ENCODE measurements at places on chromosomes 4 and X.

GRCh38 chrX:68923147-68923546 is 94.3 kb downstream of the EFNB1 start:
- no peak for DNase-seq

- no peak for DNase-seq
Observed at GRCh38 chr4:95429416-95429815, 119.4 kb downstream of the UNC5C start.

- no peak for DNase-seq
Observed at GRCh38 chr4:79212311-79212710, 113.5 kb downstream of the NAA11 start.

DNA sequence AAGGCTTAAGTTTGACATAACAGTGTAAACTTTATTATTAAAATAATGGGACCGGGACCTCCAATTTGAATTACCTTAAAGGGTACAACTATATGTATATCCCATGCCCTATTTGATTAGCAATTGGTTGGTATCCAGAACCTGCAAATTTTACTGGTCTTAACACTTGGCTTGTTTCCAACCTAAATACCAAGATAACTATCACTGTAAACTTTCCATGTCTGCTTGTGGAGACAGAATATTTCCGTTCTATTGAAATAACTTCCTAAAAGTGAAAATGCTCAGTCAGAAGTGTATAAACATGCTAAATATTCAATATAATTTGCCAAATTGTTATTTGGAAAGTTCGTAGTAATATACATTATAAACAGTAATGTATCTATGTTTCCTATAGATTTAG is 154.0 kb downstream of the TMEM47 start:
- DNase-seq = no peak

- DNase-seq = no peak
Observed at GRCh38 chrX:64894454-64895038, 81.7 kb downstream of the ZC4H2 start.

- DNase-seq = no peak
Observed at GRCh38 chr4:77225022-77225421, 68.0 kb downstream of the CCNG2 start.

DNA sequence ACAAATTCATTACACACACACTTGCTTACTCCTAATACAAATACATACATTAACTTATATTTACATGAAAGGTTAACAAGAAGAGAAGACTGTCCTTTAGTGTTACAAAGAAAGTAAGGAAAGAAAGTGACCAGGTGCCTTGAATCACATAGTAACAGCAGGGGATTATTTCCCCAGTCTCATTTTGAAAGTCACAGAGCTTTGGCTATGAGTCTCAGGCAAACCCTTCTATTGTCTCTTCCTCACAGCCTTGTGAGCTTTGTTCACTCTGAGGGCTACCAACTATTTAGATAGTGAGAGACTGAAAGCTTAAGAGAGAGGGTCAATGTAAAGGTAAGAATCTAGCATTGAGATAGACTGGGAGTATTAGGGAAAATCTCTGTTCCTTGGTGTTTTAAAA is 161.6 kb downstream of the NPNT start:
- DNase-seq = no peak

DNA sequence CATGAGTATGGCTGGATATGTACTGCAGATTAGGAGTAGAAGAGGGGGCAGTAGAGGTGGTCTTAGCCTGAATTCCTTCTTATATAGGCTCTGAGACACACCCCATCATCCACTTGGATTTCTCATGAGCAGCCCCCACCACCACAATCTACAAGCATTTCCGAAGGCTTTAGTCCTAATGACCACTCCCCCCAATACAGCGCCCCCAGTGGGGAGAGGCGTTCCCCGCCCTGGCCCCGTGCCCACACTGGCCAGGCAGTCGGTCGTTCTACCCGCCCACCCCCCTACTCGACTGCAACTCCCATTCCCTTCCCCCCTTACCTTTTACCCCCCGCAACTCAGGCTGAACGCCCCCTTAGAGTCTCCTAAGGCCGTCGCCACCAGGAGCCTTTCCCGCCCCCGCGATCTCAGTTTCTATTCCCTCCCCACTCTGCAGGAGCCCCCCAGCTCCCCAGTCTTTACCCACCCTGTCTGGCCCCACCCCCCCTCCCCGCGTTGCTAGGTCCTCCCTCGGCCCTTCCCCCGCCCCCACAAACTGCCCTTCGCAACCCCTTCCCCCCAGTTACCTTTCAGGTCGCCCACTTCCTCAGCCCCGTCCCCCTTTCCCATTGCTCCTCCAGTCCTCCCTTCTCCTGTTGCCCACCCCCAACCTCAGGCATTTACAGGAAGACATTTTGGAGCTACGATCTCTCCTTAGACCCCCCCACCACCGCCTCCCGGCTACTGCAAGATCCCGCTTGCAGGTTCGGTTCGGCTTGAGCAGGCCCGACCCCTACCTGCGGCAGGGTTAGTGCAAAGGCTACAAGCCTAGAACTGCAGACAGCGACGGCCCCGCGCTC is 468 bp downstream of the ZMYM3 start:
- DNase-seq = peak; percentile 51

- no peak for DNase-seq
Observed at GRCh38 chr4:24778464-24779225, 16.7 kb upstream of the SOD3 start.

- DNase-seq = no peak
Observed at GRCh38 chr4:58064653-58065052, 954.5 kb upstream of the IGFBP7 start.

- no peak for DNase-seq
Observed at GRCh38 chr4:31548823-31549222, 828.7 kb downstream of the PCDH7 start.

DNA sequence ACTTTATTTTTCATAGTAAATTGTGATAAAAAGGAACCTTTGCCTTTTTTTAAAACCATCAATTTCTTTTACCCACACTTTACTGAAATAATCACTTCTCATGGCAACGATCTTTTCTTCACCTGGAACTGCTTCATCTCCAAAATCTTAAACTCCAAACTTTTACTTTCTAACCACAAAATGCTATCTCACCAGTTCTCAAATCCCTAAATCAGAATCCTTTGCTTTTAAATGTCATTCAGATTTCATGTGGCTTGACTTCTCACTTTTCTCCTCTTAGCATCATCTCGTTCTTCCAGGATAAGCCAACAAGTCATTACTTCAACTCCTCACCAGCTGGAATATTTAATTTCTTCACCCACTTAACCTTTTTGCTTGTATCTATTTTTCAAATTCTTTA is 284.3 kb upstream of the RASGEF1B start:
- no peak for DNase-seq

GRCh38 chrX:120147537-120147936 is 10.9 kb upstream of the RHOXF2 start:
- DNase-seq = no peak

DNA sequence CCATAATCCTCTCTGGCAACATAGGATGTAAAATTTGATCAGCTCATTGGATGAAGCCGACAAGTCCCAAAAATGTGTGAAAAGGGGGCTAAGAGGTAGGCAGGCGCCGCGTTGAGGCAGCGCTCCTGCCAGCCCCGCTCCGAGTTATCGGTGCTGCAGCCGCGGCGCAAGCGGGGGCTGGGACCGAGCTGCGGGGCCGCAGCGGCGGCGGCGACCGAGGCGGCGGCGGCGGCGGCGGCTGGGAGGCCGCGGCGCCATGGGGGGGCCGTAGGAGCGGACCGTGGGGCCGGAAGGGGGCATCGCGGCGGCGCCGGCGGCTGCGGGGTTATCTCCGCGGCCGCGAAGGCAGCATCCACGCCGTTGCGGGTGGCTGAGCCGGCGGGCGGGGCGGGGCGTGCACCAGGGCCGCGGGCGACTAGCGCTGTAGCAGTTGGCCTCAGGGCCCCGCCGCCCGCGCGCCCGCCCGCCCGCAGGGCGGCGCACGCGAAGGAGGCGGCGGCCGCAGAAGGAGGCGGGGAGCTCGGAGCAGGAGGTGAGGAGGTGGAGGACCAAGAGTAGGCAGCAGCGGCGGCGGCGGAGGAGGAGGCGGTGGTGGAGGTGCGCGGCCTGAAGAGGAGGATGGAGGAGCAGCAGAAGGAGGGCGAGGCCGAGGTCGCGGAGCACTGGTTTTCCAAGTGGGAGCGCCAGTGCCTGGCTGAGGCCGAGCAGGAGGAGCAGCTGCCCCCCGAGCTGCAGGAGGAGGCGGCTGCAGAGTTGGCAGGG is 126.0 kb upstream of the CXorf66 start:
- DNase-seq = no peak

DNA sequence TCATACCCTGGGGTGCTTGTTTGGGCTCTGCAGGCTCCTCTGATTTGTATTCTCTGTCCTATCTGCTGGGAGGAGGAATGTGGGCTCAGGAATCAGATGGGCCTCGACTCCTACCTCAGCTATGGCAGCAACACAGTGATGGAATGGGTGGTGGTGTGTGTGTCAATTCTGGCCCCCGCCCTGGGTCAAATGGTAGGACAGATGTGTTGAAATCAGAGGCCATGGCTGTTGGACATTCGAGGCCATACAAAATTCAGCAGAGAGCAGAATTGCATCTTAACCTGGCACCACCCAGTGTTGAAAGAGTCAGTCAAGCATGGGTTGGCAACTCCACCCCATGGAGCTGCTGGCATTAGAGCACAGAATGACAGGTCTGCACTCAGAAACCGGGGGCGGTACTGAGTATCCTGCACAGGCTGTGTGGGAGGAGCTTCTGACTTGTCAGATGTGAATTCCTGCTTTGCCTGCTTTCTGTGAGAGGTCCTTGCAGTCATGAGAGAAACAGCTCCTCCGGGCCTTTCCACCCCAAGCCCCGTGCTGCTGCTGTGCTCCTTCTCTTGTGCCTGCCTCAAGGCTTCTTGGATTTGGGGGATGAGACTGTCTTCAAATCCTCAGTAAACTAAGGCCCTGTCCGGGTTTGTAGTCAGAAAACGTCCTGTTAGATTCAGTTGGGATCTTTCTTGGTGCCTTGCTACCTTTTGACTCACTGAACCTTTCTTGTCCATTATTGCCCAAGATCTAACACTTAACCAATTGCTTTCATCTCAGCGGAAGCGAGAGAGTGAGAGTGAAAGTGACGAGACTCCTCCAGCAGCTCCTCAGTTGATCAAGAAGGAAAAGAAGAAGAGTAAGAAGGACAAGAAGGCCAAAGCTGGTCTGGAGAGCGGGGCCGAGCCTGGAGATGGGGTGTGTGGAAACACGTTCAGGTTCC is 13.0 kb downstream of the DKC1 start:
- no peak for DNase-seq

- DNase-seq = peak; percentile 5
Observed at GRCh38 chr4:137524725-137525369, 7.4 kb downstream of the PCDH18 start.

GRCh38 chrX:107465932-107466620 is 16.6 kb downstream of the FRMPD3 start:
- no peak for DNase-seq

Data from NCI-H2081 (cell line).